Karpas-422 (cell line): ENCODE measurements at places on chromosomes 13 and 19. TPM values are rescaled to one million over a fixed set of nuclear protein-coding genes. Genes with fewer than 3 reads are reported as not detected.

DNA sequence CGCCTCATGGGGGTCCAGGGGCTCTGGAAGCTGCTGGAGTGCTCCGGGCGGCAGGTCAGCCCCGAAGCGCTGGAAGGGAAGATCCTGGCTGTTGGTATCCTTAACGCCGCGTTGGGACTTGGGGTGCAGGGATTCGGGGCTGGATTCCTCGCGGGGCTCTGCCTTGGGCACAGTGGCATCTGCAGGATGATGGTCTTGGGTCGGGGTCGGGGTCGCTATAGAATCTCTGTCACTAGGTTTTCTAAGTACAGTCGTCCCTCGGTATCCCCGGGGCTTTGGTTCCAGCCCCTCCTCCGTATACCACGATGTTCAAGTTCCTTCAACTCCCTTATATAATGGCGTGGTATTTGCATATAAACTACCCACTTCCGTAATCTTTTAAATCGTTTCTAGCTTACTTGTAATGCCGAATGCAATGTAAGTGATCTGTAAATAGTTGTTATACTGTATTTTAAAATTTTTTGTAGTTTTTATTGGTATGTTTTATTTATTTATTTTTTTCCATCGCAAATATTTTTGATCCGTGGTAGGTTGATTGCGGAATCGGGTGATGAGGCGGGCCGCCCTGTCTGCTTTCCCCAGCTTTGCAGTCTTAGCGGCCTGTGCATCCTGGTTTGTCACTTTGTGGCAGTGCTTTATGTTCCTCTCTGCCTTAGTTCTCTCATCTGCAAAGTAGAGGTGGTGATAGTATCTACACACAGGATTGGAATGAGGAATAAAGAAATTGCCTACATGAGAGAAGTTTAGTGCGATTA is 606 bp downstream of the ERCC5 start:
- peak; percentile 95 for DNase-seq

- peak; percentile 54 for DNase-seq
These were observed 13.8 kb downstream of the METTL21C start for GRCh38 chr13:102680842-102681740.

GRCh38 chr19:19134687-19135158 is 3.6 kb downstream of the TMEM161A start:
- DNase-seq, result no peak

DNA sequence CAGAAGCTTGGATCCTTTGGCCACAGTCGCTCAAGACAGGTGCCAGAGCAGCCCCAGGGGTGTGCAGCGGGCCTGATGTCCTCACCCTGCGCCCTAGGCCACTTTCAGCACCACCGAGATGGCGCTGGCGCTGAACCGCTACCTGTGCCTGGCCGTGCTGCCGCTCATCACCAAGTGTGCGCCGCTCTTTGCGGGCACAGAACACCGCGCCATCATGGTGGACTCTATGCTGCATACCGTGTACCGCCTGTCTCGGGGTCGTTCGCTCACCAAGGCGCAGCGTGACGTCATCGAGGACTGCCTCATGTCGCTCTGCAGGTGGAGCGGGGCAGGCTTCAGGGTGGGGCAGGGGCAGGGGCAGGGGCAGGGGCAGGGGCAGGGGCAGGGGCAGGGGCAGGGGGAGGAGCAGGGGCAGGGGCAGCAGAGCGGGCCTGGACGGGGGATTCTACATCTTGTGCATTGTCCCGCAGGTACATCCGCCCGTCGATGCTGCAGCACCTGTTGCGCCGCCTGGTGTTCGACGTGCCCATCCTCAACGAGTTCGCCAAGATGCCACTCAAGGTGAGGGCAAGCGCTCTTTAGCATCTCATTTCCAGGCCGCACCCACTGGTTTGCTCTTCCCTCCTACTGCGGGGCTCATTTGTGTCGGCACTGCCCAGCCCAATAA is 69.1 kb downstream of the RYR1 start:
- DNase-seq, result no peak

DNA sequence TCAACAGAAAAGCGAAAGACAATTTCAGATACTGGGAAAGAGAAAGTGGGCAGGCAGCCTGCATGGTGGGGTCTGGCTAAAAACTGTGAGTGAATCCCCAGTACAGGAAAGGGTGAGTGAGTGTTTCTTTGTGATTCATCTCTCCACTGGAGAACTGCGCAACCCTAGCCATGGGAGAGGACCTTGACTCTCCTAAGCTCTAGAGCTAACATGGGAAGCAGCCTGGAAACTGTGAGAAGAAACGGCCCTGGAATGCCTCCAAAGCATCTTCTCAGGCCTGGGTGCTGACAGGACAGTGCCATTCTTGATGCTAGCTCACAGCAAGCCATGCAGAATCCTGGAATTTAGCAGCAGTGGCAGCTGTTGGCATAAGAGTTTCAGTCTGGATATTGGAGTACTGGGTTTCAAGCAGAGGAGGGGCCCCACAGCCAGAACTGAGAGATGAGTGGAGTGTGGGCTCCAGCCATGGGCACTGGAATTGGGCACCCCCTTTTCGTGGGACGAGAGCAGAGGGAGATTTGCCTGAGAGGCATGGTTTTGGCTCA is 18.7 kb upstream of the SLAIN1 start:
- DNase-seq, result no peak

The ZNF835 gene
- not detected in 2 replicates for total RNA-seq
